ENCODE measurements at places on chromosomes 7 and 10.
A peak's percentile ranks its signal among the peaks of the same experiment; 100 is the strongest.

GRCh38 chr7:99669782-99670181 is 10.0 kb downstream of the CYP3A5 start:
- DNase-seq, result peak; percentile 60

GRCh38 chr10:24156686-24157085 is 52.3 kb upstream of the KIAA1217 start:
- DNase-seq, result peak; percentile 5

DNA sequence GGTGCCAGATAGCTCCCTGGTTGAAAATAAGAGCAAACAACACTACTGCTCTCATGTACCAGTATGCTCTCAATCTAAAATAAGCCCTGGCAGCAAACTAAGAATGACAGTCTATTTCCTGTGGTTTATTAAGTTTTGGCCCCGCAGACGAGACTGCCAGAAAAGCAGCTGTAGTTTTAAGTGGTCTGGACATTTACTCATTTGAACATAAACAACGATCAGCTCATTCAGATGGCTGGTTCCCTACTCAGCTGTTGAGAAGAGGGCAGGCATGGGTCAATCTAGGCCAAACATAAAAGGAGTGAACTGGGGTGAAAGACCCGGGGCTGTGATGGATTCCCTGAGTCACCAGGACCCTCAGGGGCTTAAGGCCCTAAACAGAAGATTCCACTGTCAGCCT is 4.5 kb downstream of the TRIL start:
- DNase-seq, result peak; percentile 15

- no peak for DNase-seq
These were observed 30.3 kb downstream of the GATA3 start for GRCh38 chr10:8084799-8085198.

GRCh38 chr7:78039790-78040776 is 241.5 kb downstream of the PHTF2 start:
- peak; percentile 17 for DNase-seq

- no peak for DNase-seq
These were observed 66.2 kb downstream of the MGMT start for GRCh38 chr10:129533281-129533680.

DNA sequence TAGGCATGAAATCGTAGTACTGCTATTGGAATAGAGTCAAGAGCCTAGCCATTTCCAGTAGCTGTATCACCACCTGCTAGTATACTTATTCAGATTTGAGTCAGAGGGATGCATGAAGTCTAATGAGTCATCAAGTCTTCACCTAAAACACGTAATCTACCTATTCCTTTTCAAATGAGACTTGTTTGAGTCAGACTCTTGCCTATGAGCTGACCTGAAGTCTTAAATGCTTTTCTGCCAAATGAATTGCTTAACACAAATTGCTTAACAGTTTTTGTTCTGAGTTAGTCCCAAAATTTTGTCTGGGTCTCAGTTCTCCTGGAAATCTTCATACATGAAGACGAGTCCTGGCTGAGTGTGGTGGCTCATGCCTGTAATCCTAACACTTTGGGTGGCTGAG is 165.2 kb downstream of the GNAT3 start:
- peak; percentile 73 for DNase-seq

DNA sequence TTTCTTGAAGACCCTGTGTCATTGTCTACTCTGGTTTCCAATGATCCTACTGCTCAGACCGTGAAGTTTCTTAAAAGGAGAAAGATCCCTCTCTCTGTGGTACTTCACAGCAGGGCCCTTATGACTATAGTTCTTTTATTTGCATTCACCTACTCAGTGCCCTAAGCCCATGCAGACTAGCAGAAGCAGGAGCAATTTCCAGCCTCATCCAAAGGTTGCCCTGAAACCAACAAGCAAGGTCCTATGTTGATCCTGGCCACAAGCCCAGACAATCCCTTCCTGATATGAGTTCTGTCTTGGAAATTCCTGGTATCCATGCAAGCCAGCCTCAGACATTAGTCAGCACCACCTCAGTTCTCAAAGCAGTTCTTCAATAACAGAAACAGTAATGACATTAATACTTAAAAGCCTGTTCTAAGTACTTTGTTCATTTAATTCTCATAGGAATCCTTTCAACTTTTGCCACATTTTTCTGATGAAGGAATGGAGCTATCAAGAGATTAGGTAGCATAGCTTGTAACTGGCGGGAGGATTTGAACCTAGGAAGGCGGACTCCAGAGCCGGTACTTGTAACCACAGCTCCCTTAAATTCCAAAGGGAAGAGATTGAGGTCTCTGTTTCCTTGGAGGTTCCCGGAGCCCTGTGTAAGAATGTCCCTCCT is 58.1 kb upstream of the ST8SIA6 start:
- peak; percentile 96 for DNase-seq

GRCh38 chr7:30027740-30028215 is 434 bp upstream of the PLEKHA8 start:
- DNase-seq, result no peak

- DNase-seq, result no peak
These were observed 8.8 kb upstream of the STN1 start for GRCh38 chr10:103926722-103927319.

GRCh38 chr10:8193546-8193945 is 139.1 kb downstream of the GATA3 start:
- no peak for DNase-seq

DNA sequence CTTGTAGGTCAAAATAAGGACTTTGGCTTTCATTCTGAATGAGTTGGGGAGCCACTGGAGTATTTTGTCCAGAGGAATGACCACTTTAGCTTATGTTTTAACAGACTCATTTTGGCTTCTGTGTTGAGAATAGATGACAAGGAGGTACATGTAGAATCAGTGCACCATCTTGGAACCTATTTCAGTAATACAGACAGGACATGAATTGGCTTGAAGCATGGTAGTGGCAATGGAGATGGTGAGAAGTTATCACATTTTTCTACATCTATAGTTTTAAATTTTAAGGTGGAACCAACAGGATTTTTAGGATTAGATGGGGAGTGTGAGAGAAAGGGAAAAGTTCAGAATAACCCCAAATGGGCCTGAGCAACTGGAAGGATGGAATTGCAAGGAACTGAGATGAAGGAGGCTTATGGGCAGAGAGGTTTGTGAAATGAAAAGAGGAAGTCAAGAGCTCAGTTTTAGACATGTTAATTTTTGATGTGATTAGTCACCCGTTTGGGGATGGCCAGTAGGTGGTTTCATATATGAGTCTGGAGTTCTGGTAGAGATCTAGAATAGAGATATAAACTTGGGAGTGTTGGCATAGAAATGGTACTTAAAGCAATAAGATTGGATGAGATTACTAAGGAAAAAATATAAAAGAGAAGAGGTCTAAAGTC is 89.2 kb upstream of the JAZF1 start:
- no peak for DNase-seq

- DNase-seq, result no peak
These were observed 14.6 kb upstream of the PPP2R2D start for GRCh38 chr10:131886237-131886636.

GRCh38 chr7:46035166-46035565 is 114.1 kb upstream of the IGFBP3 start:
- no peak for DNase-seq

DNA sequence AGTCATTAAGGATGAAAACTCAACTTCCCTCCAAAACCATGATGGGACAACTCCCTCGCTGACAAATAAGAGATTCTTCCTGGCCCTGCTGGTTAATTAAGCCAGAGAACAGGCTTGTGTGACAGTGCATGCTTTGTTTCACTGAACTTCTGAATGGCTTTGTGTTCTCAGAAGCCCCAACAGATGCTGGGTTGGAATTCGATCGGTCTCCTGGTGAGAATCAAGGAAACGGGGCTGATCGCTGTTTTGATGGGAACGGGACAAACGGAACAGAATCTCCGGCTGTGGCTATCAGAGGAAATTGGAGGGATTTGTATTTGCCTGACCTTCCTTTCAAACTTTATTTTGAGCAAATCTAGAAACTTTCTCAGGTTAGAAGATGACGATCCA is 145.0 kb downstream of the RNF216 start:
- DNase-seq, result peak; percentile 22

DNA sequence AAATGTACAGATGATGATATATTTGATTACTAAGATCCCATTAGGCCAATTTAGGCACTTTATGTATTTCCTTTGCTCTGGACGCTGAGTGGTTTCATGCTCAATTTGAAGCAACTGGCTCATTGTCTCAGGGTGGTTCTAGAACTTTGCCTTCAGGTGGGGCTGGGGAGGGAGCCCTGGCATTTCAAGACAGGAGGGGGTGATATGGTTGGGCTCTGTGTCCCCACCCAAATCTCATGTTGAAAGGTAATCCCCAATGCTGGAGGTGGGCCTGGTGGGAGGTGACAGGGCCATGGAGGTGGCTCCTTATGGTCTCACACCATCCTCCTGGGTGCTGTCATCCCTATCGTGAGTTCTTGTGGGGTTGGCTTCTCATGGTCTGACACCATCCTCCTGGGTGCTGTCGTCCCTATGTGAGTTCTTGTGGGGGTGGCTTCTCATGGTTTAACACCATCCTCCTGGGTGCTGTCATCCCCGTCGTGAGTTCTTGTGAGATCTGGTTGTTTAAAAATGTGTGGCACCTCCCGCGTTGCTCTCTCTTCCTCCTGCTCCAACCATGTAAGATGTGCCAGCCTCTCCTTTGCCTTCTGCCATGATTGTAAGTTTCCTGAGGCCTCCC is 151.5 kb upstream of the KLF6 start:
- no peak for DNase-seq

DNA sequence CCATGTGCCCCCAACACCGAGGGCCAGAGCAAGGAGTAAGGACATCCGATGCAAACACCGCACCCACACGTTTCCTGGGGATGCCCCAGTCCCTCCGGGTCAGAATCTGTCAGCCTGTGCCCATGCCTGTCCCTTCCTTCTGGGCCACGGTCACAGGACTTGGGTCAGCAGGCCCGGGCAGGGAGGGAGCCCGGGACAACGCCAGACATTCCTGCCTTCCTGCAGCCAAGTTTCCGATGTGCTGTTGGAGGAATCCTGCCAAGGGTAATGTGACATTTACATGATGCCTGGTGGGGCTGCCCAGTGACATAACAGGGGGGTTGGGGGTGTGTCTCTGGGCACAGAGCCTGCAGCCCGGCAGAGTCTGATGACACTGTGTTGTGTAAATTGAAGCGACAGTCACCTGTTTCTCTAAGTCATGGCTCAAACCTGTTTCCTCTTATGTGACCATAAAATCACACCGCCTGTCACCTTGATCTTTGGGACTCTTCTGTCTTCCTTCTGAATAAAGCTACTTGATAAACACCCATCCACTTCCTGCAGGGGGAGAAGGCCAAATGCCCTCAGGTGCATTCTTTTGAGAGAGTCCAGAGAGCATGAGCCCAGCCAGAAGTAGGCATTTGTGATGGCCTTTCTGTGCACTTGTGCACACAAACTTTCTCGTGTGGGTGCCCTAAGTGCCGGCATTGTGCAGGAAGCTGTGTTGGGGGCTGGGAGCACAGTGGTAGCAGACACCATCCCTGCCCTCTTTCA is 175.3 kb upstream of the RHEB start:
- no peak for DNase-seq

DNA sequence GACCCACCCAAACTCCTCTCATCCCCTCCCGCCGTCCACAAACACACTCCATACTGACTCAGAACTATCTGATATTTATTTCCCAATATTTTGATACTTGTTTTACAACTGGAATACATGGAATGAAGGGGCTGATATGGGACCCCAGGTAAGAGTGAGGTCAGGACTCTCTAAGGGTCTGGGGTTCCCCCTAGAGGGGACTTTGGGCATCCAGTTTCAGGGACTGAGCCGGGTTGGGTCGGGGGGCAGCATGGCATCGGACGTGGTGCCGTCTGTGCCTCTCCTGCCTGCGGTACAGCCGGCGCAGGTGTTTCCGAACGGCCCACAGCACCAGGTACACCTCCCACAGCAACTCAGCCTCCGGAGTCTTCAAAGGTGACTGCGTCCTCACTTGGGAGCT is 7.5 kb downstream of the SPACDR start:
- DNase-seq, result no peak

- no peak for DNase-seq
These were observed 40.7 kb upstream of the SPDYE3 start for GRCh38 chr7:100266576-100267354.

- DNase-seq, result no peak
These were observed 223.3 kb upstream of the HGF start for GRCh38 chr7:81993186-81993585.

- no peak for DNase-seq
These were observed 41.1 kb upstream of the DLG5 start for GRCh38 chr10:77967611-77968022.

- no peak for DNase-seq
These were observed 70.2 kb upstream of the FGFR2 start for GRCh38 chr10:121668314-121669027.

DNA sequence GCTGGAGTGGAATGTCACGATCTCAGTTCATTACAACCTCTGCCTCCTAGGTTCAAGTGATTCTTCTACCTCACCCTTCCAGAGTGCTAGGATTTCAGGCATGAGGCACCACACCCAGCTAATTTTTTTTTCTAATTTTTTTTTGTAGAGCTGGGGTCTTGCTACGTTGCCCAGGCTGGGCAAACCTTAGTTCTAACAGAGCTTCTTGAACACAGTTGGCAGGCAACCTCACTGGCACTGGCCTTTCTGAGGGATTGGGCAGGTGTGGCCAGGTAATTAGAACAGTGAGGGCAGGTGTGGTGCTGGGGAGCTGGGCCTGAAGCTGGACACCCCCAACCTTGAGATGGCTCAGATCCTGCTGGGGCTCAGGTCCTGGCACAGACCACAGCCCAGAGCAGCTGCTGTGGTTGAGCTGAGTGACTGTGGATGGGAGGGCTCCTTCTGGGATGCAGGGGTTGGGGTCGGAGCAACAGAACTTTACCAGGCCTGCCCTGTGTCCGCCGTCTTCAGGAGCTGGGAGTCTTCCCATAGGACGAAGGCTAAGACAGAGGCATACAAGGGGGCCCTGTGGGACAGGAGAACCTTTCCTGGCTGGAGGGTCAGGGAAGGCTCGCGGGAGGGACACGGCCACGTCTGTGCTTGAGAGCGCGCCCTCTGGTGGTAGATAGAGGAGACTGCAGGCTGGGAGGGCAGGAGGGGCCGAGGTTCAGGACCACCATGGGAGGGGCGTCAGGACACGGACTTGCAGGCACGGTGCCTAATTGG is 48.2 kb downstream of the COL26A1 start:
- DNase-seq, result peak; percentile 15

Data from fibroblast of mammary gland (primary cell).